Upper lobe of left lung (tissue), 6 donors: ENCODE measurements at places on chromosomes 16 and 17.

- no peaks in the 10 kb centered on the region for H3K4me1 ChIP-seq
- H3K36me3 ChIP-seq, result peaks cover 4% of the 10 kb centered on the region
- peak; percentile 67 for DNase-seq
- H3K4me3 ChIP-seq, result no peak overlapping the region
Observed at GRCh38 chr17:82180776-82181528, 31.7 kb downstream of the CCDC57 start.

GRCh38 chr17:72369366-72369765 lies 248.5 kb downstream of the SOX9 start:
- no peak overlapping the region for H3K4me3 ChIP-seq
- no peaks in the 10 kb centered on the region for H3K4me1 ChIP-seq
- H3K27me3 ChIP-seq, result no peaks in the 10 kb centered on the region

DNA sequence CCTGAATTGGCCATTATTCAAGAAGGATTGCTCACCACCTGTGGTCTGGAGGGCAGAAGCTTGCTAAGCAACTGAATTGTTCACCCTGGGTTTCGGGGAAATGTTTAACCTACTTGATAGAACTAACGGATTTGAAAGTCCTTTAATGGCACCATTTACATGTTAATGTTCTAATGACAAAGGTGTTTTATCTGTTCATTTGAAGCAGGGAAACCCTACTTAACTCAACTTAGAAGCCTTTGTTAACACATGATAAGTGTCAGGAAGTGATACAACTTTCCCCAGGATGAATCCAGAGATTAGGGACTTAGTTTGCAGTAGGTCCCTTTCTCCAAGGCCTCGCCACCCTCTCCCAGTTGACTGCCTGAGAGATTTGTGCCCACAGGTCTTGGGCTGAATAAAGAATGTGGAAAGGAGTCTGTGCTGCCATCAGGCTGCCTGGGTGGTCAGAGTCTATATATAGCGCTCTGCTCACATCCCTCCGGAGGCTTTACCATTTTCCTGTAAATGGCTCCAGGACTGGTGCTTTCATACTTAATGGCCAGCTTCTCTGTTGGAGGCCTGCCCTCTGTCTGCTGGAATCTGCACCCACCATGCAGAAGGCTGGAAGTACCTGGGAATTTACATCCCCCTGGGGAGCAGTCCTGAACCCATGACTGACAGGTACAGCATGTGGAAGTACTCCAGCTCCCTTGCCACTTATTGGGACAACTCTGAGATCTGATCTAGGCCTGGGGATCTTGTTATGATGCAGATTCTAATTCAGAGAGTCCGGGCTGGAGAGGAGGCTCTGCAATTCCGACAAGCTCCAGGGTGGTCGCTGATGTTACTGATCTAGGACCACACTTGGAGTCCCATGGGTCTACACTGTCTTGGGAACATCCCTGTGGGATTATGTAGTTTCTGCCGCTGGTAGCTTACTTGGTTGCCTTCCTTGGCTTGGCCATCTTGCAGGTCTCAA lies 99.9 kb downstream of the ASIC2 start:
- no peaks in the 10 kb centered on the region for H3K27me3 ChIP-seq
- no peak for DNase-seq
- H3K36me3 ChIP-seq, result no peaks in the 10 kb centered on the region
- no peaks in the 10 kb centered on the region for H3K4me1 ChIP-seq

GRCh38 chr16:84259691-84260090 lies 19.9 kb upstream of the KCNG4 start:
- no peaks in the 10 kb centered on the region for H3K4me1 ChIP-seq
- H3K27me3 ChIP-seq, result no peaks in the 10 kb centered on the region
- H3K27ac ChIP-seq, result no peak overlapping the region
- no peak for DNase-seq
- H3K36me3 ChIP-seq, result no peaks in the 10 kb centered on the region

GRCh38 chr17:64063088-64063487 lies 42.7 kb upstream of the ICAM2 start:
- H3K4me3 ChIP-seq, result no peak overlapping the region
- H3K36me3 ChIP-seq, result peaks cover 25% of the 10 kb centered on the region
- peak; percentile 42 for DNase-seq
- H3K27me3 ChIP-seq, result no peaks in the 10 kb centered on the region
- peaks cover 8% of the 10 kb centered on the region for H3K4me1 ChIP-seq

- H3K4me1 ChIP-seq, result no peaks in the 10 kb centered on the region
- no peaks in the 10 kb centered on the region for H3K27me3 ChIP-seq
- H3K36me3 ChIP-seq, result no peaks in the 10 kb centered on the region
- no peak for DNase-seq
Observed at GRCh38 chr17:68179236-68179925, 68.5 kb upstream of the AMZ2 start.

DNA sequence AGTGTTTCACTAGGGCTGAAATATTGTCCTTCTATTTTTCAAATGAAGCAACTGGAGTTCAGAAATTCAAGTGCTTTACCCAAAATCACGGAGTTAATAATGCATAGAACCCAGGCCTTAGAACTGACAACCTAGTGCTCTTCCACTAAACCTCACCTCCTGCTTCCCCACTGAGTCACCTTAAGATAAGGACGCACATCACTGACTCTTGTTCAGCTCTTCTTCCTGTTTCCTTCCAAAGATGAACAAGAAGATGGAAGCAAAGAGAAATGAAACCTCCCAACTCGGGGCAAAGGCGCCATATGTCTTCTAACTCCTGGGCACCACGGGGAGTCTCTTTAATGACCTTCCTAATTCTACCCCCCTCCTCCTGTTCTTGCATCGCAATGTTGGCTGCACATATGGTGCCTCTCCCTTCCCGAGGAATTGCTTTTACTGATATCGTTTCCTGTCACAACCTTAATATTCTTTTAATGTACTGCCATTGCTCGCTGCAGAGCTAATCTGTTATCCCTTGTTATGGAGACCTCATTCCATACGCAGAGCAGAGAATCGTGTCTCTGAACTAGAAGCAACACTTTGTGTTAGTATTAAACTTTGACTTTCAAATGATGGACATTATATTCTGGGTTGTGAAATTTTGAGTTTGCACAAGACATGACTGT lies 591.4 kb downstream of the TMEM114 start:
- H3K27ac ChIP-seq, result no peak overlapping the region
- no peaks in the 10 kb centered on the region for H3K27me3 ChIP-seq
- no peaks in the 10 kb centered on the region for H3K4me1 ChIP-seq
- H3K4me3 ChIP-seq, result no peak overlapping the region
- no peak for DNase-seq
- no peaks in the 10 kb centered on the region for H3K36me3 ChIP-seq

- peak; percentile 80 for DNase-seq
- no peaks in the 10 kb centered on the region for H3K27me3 ChIP-seq
Observed at GRCh38 chr16:8866118-8866883, 2.5 kb downstream of the CARHSP1 start.

- no peak overlapping the region for H3K4me3 ChIP-seq
- peak; percentile 29 for DNase-seq
- no peaks in the 10 kb centered on the region for H3K36me3 ChIP-seq
- H3K4me1 ChIP-seq, result no peaks in the 10 kb centered on the region
- no peak overlapping the region for H3K27ac ChIP-seq
- H3K27me3 ChIP-seq, result no peaks in the 10 kb centered on the region
Observed at GRCh38 chr17:36008998-36009665, 7.8 kb upstream of the CCL15 start.

DNA sequence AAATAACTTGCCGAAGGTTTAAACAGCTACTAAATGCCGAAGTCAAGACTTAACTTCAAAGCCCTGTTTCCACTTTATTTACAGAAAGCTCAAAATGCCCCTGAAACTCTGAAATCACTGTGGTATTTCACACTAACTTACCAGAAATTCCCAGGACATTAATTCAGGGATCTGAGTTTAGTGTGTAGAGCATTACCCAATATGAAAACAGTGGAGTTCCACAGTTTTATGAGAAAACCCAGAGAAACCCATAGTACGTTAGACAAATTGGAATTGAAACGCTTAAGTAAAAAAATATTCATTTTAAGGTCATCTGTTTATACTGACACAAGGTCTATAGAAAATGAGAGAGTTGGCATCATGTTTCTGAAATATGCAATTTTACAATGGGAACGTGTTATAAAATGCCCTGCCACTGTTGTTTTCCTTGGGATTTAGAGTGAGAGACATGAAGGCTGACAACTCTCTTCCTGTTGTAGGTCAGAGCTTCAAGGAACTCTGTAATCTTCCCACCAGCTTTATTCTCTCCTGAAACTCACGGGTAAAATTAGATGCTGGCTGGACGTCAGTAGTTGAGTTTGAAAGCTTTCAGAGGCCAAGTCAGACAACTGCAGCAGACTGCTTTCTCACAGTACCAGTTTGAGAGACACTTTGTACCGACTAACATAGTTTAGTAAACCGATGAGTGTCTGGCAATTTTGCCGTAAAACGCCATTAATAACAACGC lies 139.4 kb upstream of the TBX2 start:
- H3K4me3 ChIP-seq, result no peak overlapping the region
- no peak for DNase-seq
- H3K4me1 ChIP-seq, result no peaks in the 10 kb centered on the region
- peak overlapping the region; percentile 70 for H3K27ac ChIP-seq
- no peaks in the 10 kb centered on the region for H3K36me3 ChIP-seq

DNA sequence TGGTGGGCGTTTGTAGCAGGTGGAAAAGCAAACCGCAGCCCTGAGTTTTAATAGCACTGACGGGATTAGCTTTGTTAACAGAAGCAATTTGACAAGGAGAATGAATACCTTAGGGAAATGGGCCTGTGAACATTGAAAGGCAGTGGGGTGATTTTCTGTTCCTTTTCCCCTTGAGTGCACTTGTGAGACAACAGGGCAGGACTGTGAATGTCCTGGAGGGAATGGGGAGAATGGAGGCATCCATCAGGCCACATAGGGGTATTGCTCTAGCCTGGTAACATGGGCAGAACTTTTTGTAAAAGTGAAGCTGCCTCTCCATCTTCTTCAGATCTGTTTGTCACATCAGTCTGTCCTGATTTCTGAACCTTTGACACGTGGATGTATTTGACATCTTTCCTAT lies 26.2 kb downstream of the USP43 start:
- no peak overlapping the region for H3K27ac ChIP-seq
- H3K27me3 ChIP-seq, result no peaks in the 10 kb centered on the region
- H3K4me1 ChIP-seq, result no peaks in the 10 kb centered on the region
- no peak for DNase-seq
- H3K36me3 ChIP-seq, result no peaks in the 10 kb centered on the region

DNA sequence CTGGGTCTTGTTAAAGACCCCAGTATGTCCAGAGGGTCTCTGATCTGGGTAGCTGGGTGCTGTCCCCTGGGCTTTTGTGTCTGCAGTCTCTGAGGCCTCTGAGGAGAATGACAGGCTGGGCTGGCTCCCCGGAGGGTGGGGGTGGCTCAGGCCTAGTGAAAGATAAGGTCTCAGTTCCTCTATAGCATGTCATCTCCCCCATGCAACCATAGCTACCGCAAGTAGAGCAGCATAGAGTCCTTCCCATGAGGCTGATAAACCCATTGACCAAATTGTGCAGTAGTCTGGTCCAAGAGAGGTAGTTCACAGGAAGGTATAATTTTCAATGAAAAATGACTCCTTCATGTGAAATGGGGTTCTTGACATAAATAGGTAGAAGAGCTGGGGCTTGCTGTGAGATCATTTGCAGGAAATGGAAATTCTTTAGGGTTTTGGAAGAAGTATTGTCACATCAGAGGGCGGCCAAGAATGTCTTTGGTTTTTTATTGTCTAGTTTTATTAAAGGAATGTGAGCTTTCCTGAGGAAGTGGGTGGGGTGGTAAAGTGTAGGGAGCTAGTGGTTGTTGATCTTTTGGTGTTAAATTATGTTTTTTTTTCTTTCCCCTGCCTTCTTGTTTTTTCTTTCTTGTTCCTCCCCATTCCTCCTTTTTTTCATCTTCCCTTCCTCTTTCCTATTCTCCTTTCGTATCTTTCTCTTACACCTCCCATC lies 21.0 kb downstream of the SLC7A6OS start:
- no peak for DNase-seq
- no peak overlapping the region for H3K4me3 ChIP-seq
- H3K27ac ChIP-seq, result peak overlapping the region; percentile 64
- H3K4me1 ChIP-seq, result peaks cover 26% of the 10 kb centered on the region

DNA sequence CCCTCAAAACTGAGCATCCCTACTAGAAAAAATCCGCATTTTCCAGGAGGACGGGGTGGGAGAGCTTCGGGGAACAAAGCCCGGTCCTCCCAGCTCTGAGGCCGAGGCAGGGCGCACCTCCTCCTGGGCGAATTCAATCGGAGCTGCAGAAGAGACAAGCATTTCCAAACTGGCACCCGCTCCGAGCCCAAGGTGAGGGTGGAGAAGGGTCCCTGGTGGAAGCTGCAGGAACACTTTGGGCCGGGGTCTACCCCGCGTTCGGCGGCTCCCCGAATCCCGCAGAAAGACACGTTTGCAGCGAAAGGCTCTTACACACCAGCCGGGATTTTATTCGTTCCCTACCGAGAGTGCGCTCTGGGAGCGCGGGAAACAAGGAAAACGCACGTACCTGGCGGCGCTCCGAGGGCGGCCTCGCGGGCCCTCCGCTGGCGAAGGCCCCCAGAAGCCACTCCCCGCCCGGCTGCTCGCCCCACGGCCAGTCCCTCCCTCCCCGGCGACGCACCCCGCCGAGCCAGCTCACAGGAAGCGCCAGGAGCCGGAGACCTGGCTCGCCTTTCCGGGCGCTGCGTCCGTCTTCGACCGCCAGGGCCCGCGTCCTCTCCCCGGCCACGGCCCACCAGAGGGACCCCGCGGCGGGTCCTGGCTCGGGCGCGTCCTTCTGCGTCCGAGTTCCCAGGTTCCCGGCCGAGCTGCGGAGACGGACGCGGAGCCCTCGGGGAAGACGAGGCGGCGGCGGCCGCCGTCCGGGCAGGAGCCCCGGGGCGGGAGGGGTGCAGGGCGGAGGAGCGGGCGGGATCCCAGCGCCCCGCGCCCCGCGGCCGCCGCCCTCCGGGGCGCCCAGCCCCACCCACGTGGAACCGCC lies 49.8 kb upstream of the BAHCC1 start:
- H3K27me3 ChIP-seq, result peaks cover 7% of the 10 kb centered on the region
- peak overlapping the region; percentile 94 for H3K27ac ChIP-seq
- peak overlapping the region; percentile 67 for H3K4me3 ChIP-seq
- DNase-seq, result peak; percentile 65

- no peaks in the 10 kb centered on the region for H3K27me3 ChIP-seq
- no peaks in the 10 kb centered on the region for H3K4me1 ChIP-seq
- H3K36me3 ChIP-seq, result no peaks in the 10 kb centered on the region
- no peak overlapping the region for H3K27ac ChIP-seq
- DNase-seq, result peak; percentile 76
Observed at GRCh38 chr16:86931410-86931941, 353.1 kb downstream of the FOXL1 start.
